Esophagus muscularis mucosa (tissue), 4 donors: ENCODE measurements at places on chromosomes 6 and 20. TPM values are rescaled to one million over a fixed set of nuclear protein-coding genes. Genes with fewer than 3 reads are reported as not detected.

The STMN3 gene
- 13.3 TPM for total RNA-seq

The OR2B6 gene
- total RNA-seq = not detected

The PRDM13 gene
- not detected for total RNA-seq

The PSORS1C2 gene
- not detected for total RNA-seq

The TAAR9 gene
- total RNA-seq = not detected

The GRM4 gene
- not detected for total RNA-seq

DNA sequence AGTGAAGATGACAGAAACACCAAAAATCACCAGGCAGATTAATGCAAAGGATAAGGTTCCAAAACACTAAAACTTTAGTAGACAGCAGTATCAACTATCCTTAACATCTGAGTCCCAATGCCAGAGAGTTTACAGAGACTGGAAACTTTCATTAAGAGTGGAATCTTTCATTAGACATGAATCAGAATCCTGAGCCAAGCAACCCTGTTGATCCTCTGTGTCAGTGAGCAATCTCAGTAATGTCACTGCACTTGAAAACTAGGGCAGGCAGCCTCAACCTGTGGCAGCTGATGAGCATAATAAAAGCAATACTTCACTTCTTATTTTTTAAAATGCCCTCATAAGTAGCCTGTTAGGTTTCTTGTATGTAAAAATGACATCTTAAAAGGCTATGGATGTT is 252.8 kb upstream of the PLN start:
- H3K27me3 ChIP-seq = no peaks in the 10 kb centered on the region
- DNase-seq = no peak
- no peak overlapping the region for H3K4me3 ChIP-seq
- peak overlapping the region; percentile 13 for H3K27ac ChIP-seq

- no peaks in the 10 kb centered on the region for H3K36me3 ChIP-seq
- no peak overlapping the region for H3K4me3 ChIP-seq
- H3K27ac ChIP-seq = no peak overlapping the region
- H3K27me3 ChIP-seq = no peaks in the 10 kb centered on the region
- DNase-seq = no peak
- no peaks in the 10 kb centered on the region for H3K4me1 ChIP-seq
These were observed 13.4 kb upstream of the GMNN start for GRCh38 chr6:24761193-24761835.

GRCh38 chr6:72286911-72287311 is 335.0 kb upstream of the KCNQ5 start:
- DNase-seq = no peak
- H3K4me3 ChIP-seq = no peak overlapping the region
- no peak overlapping the region for H3K27ac ChIP-seq
- no peaks in the 10 kb centered on the region for H3K4me1 ChIP-seq
- H3K36me3 ChIP-seq = no peaks in the 10 kb centered on the region
- H3K27me3 ChIP-seq = no peaks in the 10 kb centered on the region

- H3K36me3 ChIP-seq = no peaks in the 10 kb centered on the region
- no peaks in the 10 kb centered on the region for H3K4me1 ChIP-seq
- H3K27me3 ChIP-seq = no peaks in the 10 kb centered on the region
- H3K27ac ChIP-seq = no peak overlapping the region
These were observed 737.0 kb upstream of the ADGRB3 start for GRCh38 chr6:67897998-67898607.

GRCh38 chr20:19821606-19822005 is 63.5 kb downstream of the RIN2 start:
- H3K4me1 ChIP-seq = peaks cover 3% of the 10 kb centered on the region
- no peak overlapping the region for H3K4me3 ChIP-seq
- H3K36me3 ChIP-seq = no peaks in the 10 kb centered on the region
- no peak for DNase-seq

- H3K36me3 ChIP-seq = no peaks in the 10 kb centered on the region
- no peak for DNase-seq
- H3K4me3 ChIP-seq = no peak overlapping the region
- no peaks in the 10 kb centered on the region for H3K27me3 ChIP-seq
- no peaks in the 10 kb centered on the region for H3K4me1 ChIP-seq
These were observed 206.5 kb upstream of the BTBD3 start for GRCh38 chr20:11711214-11711613.

DNA sequence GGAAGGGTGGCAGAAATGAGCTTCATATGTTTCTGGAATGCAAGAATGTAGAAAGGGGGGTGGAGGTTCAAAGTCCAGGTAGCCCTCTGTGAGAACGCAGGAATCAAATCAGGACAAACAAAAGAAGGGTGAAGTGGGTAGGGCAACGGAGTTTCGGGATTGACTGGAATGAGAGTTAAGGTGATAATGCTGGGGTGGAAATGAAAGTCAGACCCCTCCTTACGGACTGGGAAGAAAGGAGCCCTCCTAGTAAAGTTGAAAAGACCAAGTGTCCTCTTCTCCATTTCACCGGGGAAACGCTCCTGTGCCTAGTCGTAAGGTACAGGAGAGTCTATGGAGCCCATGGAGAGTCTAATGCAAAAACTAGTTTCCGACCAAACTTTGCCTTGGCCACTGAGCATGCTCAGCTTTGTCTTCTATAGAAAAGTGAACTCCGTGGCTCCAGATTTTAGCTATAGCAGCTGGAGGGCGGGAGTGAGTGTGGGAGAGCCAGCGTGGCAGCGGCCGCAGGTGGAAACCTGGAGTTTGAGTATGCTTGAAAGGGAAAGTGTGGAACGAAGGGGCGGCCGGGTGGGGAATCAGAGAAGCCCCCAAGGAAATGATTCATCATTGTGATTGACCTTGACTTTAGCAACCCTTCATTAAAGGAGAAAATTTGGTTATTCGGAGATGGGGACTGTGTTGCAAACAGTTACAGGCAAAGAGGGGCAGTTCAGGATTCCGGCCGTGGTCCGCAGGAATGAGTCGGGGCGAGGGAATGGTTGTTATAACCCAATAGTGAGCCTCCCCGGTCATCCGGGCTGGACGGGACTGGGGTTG is 1.3 kb upstream of the LRRC1 start:
- H3K27me3 ChIP-seq = no peaks in the 10 kb centered on the region
- H3K27ac ChIP-seq = peak overlapping the region; percentile 82
